ENCODE measurements at places on chromosomes 6 and 20.

DNA sequence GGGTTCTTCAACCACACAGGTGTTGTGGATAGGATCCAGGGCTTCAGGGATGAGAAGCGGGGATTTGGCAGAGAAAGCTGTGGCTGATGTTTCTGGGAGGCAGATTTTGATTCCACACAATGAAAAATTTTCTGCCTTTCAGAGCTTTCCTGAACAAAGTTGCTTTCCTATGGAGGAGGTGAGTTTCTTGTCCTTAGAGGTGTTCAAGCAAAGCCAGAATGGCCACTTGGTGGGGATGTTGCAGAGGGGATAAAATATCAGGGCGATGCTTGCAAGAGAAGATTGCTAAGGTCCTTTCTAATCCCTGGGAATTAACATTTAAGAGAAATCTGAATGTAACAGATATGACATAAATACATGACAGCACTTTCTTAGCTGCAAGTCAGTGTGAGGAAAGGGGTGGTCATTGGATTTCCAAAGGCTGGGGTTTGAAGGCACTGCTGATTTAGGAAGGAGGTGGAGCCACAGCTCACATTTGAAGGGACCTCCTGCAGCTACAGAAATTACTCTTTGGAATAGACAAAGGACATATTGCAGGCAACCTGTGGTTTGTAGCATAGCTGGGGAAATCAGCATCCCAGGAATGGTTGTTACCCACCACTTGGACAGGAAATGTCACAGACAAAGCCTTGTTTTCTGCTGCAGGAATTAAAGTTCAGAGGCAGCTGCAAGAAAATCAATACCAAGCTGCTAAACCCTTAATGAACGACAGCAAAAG lies 271.1 kb upstream of the CHD6 start:
- DNase-seq: no peak

GRCh38 chr6:72916298-72916697 lies 294.4 kb downstream of the KCNQ5 start:
- DNase-seq: no peak

- DNase-seq: peak; percentile 46
These were observed 442.1 kb downstream of the BCKDHB start for GRCh38 chr6:80548532-80548931.

DNA sequence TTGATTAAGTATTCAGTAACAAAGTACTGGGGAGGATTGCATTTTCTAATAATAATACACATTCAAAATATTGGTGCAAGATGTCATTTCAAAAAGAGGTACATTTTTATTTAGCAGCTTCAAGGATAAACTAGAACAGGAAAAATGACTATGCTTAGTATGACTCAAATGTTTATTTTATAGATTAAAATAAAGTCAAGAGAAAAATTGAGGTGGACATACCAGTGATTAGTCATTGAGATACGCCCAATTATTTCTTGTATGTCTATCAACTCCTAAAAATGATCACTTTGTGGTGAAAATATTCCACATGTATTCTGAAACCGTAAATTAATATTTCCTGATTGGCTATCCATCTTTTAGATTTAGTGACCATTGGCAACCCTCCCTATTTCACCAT lies 96.7 kb downstream of the PHF3 start:
- DNase-seq: no peak
